ENCODE measurements at places on chromosomes 2 and 18.

DNA sequence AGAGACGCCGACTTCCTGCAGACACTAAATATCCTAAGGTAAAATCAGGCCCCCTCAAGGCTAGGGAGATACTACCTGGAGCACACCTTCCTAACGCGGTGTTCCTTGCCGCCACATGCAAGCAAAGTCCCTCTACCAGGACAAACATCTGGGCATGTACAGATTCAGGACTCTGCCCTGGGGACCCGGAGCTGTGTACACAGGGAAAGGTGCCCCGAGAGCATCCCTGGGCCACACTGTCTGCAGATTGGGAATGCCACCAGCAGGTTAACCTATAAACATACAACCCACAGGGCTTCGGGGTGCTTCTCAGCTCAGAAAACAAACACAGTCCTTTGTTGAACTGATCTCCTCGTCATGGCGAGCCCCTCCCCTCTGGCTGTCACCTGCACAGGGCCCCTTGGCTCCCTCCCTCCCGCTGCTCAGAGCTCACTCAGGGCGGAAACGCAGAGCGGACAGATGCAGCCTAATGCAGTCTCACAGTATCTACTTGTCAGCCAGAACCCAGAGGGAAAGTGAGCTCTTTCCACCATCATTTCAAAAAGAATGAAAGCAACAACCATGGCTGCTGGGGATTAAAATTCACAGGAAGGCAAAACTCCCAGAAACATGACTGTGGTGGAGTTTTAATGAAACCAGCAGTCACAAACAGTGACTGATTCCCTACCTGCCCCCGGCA is 218.8 kb downstream of the HDAC4 start:
- no peak for DNase-seq

DNA sequence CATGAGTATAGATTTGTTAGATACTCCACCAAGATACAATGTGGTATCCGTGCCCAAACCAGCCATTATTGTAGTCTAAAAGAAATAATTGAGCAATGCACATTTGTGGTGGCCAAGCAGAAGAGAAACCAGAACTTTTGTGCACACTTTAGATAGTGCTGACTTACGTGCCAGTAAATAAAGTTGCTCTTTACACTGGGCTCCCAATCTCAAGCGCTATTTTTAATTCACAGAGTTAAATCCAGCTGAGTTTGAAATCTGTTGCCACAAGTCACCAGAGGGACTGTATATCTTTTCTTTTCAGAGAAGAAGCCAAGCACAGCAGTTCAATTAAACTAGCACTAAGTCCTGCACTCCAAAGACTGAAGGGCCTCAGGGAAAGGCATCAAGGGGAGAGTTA is 680.4 kb downstream of the TDRD15 start:
- no peak for DNase-seq

- no peak for DNase-seq
Measured at GRCh38 chr18:26565514-26565913, 17.2 kb upstream of the KCTD1 start.

DNA sequence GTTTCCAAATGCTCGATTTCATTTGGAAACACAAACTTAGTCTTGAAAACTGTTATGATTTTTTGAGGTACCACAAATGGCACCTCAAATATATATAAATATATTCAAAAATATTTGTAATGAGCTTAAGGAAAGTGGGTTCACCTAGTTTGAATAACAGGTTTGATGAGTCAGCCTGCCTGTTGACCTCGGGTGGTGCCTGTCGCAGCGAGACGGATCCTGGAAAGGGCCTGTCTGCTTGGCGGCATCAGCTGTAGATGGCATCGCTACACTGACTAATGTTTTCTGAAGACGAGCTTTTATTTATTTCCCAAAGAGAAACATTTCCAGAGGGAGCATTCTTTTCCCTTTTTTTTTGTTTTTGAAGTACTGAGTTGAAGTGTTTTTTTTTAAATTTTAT is 6.9 kb downstream of the ALLC start:
- no peak for DNase-seq

- no peak for DNase-seq
Measured at GRCh38 chr18:75172299-75173124, 36.4 kb downstream of the PTGR3 start.

- DNase-seq, result no peak
Measured at GRCh38 chr2:165253178-165253577, 14.0 kb downstream of the SCN2A start.

GRCh38 chr2:37080689-37081088 is 3.5 kb downstream of the HEATR5B start:
- DNase-seq, result peak; percentile 36

DNA sequence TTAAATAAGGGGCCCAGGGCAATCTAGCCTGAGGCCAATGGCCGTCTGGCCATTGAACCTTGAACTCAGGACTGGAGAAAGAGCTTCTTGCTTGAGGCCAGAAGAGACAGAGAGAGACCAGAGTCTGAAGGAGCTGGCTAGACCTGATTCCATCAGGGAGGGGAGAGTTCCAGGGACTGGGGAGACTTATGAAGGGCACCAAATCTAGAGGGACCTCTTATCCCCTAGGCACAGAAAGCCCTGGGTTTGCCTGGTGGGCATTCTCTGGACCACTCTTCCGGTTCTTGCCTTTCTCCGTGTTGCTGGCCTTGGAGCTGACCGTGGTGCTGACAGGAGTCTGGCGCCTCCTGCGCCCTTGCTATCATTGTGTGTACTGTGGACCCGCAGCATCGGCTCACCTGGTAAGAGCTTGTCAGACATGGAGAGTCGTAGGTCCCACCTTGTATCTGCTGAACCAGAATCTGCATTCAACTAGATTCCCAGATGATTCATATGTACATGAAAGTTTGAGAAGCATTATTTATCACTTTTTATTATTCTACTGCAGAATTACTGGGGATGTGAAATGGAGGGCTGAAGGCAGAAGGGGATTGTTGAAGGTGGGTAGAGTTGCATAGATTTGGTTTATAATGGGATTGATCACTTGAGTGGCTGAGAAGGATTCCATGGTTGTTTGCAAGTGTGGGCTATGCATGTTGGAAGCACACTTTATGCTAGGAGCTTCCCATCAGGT is 4.3 kb upstream of the TRPM8 start:
- DNase-seq, result peak; percentile 39

- DNase-seq, result no peak
Measured at GRCh38 chr18:5640939-5641338, 97.1 kb upstream of the EPB41L3 start.

- DNase-seq, result peak; percentile 44
Measured at GRCh38 chr2:105390454-105390853, 8.4 kb downstream of the FHL2 start.

Data from endothelial cell of umbilical vein (primary cell).